ENCODE measurements at places on chromosomes 7 and 10.

GRCh38 chr10:126222736-126223511, 165.4 kb downstream of the ADAM12 start:
- no peak for DNase-seq

GRCh38 chr10:52814506-52814905, 41.9 kb upstream of the MBL2 start:
- DNase-seq: no peak

GRCh38 chr7:74101061-74101681, 17.6 kb downstream of the LIMK1 start:
- no peak for DNase-seq

DNA sequence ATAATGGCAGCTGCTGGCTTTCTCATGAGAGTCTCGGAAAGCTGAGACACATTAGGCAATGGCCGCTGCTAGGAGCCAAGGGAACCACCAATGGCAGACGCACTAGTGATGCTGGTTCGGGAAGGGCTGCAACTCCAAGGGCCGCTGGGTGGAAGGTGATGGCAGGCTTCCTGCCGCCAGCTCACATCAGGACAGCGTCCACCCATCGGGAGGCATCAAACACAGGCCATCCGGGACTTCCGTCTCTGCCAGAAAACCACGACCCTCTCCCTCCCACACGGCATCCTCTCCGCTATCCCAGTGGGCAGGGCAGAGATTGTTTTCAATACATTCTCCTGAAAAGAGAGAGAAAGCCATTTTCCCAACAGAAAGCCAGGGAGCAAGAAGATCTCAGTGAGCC, 27.5 kb upstream of the EGFR start:
- no peak for DNase-seq

GRCh38 chr7:43943417-43944187, 17.4 kb downstream of the UBE2D4 start:
- DNase-seq: no peak

DNA sequence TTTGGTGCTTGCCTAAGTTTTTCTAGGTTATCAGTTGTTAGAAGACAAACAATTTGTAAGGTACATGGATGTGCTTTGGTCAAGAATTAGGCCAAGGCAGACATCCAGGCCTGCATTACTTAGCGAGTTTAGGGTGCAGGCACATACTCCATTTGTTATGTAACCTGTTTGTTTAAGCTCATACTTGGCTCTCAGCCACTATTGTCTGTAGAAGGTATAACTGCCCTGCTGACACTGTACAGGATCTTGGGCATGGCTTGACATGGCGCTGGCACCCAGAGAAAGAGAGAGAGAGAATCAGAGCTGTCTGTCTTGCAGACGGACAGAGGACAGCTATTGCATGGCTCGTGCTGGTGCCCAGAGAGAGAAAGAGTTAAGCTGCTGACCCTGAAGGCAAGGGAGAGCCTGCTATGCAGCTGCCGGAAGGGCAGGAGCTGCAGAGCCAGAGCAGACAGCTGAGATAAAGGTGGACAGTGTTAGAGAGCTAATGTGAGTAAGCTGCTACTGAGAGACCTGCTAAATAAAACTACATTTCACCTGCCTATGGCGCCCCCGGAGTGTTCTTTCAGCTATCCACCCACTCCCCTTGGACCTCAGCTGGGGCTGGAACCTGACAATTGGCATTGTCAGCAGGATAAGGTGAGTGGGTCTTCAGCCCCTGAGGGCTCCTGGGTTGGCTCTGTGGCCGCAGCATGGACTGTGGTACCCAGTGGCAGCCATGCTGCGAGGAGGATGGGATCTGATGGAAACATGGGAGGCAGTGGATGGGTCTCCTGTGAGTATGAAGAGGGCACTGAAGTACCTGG, 120.9 kb upstream of the TMEM106B start:
- no peak for DNase-seq

DNA sequence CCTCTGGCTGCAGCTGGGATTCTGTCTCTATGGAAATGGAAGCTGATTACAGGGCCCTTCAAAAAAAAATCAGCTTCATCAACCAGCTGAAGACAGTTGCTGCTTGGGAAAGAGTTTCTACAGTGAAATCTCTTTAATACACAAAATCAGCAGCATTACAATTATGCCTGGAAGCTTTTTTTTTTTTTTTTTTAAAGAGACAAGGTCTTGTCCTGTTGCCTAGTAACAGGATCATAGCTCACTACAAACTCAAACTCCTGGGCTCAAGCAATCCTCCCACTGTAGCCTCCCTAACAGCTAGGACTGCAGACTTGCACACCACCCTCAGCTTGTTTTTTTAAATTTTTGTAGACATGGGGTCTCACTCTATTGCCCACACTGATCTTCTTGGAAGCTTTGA, 94.5 kb downstream of the OR13A1 start:
- DNase-seq: no peak

- no peak for DNase-seq
Observed at GRCh38 chr10:79351332-79351731, 4.1 kb downstream of the PPIF start.

DNA sequence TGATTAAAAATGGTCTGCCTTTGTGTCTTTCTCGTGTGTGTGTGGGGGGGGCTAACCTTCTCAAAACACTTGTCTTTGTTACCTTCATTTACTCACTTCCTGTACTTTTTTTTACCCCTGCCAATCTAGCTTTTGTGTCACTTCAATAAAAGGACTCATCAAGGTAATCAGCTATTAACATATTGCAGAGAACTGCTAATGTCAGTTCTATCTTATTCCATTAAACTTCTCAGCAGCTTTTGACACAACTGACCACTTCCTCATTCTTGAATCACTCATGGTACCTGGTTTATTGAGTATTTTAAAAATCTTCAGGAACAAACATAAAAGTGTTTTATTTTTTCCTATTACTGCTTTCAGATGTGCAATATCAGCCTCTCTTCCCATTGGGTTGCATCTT, 59.8 kb downstream of the SLC25A40 start:
- no peak for DNase-seq

- DNase-seq: no peak
Observed at GRCh38 chr7:32155712-32156111, 85.5 kb upstream of the PDE1C start.

DNA sequence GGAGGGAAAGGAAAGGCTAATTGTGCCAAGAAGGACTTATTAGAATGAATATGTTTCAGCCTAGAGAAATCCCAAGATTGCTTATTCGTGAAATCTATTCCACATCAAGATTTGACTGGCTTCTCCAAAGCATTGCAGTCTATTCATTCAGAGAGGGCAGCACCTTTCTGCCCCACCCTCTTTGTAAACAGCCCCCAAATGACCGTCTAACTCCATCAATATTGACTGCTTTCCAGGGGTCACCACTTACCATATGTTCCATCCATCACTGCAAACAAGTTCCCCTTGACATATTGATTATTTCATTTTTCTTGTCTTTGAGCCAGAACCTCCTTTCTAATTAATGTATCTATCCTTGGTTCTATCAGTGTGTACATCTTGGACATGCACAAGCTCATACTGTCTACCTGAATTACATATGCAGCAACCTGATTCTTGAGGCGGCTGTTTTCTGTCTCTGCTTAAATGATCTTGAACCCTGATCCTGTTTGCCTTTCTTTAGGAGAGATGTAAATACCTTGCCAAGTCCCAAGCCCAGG, 44.2 kb upstream of the PTER start:
- DNase-seq: no peak

GRCh38 chr7:19560111-19560883, 148.5 kb downstream of the POLR1F start:
- DNase-seq: no peak

GRCh38 chr7:5248201-5248885, 34.4 kb upstream of the SLC29A4 start:
- DNase-seq: no peak

GRCh38 chr10:36666451-36666850, 458.9 kb upstream of the ANKRD30A start:
- DNase-seq: no peak

GRCh38 chr10:124251317-124252065, 158.1 kb upstream of the CHST15 start:
- DNase-seq: no peak

DNA sequence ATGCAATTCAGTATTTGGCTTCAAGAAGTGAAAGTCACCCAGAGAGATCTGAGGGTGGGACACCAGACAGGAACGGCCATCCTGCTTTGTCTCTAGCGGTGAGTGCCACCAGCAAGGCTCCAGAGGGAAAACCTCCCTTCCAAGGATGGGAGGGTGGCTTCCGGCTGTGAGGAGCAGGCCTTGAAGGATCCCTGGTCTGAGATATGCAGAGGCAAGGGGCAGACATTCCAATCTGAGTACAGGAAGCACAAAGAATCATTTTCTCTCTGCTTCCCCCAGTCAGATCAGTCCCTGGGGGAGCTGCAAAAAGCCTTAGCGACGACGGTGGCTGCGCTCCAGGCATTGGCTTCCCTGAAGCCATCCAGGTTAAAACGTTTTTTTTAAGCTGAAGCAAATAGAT, 167.4 kb downstream of the TEX36 start:
- no peak for DNase-seq

DNA sequence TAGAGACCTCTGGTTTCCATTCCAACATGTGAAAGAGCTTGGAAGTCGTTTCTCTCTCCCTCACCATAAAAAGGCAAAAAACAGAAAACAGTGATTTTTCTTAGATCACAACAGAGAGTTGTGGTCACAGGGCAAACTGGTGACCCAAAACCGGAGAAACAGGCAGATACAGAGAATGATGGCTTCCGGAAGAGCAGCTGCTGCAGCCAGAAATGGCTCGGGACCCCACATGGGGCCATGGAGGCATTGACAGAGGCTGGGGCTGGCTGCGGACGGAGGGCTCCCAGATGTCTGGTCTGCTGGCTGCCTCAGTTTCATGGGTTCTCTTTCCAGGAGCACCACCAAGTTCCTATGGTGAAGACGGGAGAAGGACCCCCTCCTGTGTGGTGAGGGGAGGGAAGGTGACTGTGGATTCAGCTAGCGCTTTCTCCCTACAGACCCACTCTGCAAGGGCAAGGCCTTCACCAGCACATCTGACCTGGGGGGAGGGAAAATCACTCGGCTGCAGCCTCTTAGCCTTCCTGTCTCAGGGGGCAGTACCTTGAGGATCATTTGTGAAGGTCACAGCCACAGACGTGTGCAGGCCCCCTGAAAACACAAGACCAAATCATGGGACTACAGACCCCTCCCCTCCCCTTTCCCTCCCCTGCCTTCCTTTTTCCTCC, 81.4 kb downstream of the WDR37 start:
- no peak for DNase-seq

DNA sequence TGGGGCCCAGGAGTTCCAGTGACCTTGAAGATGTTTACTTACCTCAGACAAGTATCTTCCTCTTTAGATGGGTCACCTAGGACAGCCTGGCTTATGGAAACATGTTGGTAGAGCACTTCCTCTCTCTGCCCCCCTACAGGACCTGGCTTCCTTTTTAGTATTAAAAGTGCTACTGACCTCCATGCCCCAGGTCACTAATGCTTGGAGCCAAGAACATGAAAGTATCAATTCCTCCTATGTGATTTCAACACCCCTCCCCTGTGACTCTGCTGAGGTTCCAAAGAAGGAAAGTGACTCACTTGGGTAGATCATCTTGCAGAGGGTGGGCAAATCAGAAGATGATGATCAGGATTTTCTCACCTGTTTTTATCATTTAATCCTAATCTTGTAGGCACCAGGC, 125.3 kb upstream of the CCDC6 start:
- no peak for DNase-seq

- DNase-seq: no peak
Observed at GRCh38 chr10:129386415-129387257, 80.4 kb upstream of the MGMT start.

- peak; percentile 40 for DNase-seq
Observed at GRCh38 chr10:79981450-79982361, 32.8 kb upstream of the SFTPD start.

- DNase-seq: peak; percentile 55
Observed at GRCh38 chr10:119090968-119091367, 10.4 kb upstream of the EIF3A start.

DNA sequence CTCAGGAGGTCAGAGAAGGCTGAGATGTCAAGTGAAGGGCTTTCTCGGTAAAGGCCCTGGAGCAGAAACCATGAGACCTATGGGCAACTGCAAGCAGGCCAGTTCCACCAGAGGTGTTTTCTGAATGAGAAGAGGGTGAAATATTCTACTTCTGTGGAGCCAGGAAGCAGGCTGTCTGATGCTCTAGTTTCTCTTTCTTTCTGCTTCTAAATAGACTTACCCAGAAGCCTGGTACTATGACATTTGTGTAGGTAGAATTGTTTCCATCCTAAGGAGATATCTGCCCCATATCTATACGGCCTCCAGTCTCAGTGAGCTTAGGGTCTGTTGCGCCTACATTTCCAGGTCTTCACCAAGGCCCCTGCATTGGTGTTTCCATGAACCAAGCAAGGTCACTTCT, 73.4 kb upstream of the CC2D2B start:
- no peak for DNase-seq

DNA sequence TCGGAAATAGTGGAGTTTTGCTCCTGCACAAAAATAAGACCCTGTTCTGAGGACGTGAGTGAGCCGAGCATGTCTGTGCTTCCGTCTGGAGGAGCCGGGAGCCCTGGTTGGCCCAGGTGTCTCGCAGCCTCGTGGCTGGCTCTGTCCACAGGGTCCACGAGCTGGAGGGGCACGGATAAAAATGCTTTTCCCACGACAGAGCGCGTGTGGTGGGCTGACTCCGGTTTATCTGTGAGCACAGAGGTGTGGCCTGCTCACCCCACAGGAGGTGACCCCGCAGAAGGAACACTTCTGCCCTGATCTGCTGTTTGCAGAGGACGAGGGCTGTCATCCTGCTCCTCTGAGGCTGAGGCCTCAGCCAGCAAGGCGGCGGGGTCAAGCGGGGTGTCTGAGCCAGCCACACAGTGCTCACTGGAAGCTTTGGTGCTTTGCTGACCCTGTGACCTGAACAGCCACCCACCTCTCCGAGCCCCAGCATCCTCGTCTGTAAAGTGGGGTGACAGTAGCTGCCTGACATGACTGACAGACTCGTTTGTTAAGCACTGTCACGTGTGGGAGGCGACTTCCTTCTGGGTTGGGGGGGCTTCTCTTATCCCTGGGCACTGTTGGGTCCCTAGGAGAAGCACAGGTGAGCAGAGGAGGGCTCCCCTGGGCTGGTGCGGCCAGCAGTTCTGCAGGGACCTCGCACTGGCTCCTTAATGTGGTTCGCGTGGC, 162.5 kb downstream of the DNAJB6 start:
- DNase-seq: peak; percentile 8

GRCh38 chr10:113430634-113431397, 122.0 kb upstream of the HABP2 start:
- DNase-seq: no peak

DNA sequence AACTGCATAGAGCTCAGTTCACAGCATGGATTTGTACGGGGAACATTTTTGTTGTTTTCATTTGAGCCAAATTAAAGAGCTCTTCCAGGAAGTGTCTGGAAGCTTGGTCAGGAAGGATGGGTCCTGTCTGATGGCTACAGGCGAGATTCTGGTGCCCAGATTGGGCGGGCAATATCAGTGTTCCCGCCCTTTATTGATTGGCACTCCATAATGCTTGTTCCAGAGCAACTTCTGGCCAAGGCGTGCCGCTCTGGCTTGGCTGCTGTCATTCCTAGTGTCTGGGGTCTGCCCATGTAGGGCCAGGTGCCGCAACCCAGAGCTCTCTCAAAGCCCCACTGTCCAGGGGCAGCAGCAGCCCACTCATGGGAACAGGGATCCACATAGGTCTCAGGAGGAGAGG, 45.9 kb downstream of the RAMP3 start:
- no peak for DNase-seq
